ENCODE measurements at places on chromosomes 6 and 20.

DNA sequence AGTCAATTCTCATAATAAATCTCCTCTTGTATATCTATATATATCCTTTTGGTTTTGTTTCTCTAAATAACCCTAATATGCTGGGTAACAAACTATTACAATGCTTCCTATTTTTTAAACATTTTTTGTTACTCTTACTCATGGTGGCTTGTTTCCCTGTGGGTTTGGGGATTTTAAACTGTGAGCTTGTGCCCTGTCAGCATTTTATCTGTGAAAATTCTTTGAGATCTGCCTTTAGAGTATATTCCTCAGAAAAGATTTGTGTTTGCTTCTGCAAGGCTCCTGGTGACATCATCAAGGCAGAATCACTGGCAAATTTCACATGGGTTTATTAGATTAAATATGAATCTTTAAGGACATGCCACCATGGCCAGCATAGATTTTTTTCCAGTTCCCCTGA is 273.6 kb downstream of the LRFN2 start:
- no peak for DNase-seq

GRCh38 chr20:10699941-10700340 is 26.1 kb upstream of the JAG1 start:
- no peak for DNase-seq

- peak; percentile 69 for DNase-seq
Observed at GRCh38 chr6:41734666-41735426, 562 bp downstream of the TFEB start.

DNA sequence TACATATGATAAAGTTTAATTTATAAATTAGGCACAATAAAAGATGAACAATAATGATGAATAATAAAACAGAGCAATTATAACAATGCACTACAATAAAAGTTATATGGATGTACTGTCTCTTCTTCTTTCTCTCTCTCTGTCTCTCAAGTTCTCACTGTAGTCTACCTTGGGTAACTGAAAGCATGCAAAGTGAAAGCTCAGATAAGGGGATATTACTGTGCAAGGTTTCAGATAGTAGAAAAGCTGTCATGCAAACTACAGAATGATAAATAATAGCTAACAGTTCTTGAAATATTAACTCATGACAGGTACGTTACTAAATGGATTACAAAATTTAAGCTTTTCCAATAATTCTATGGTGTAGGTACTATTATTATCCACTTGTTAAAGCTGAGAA is 311.9 kb upstream of the PRDM1 start:
- no peak for DNase-seq

GRCh38 chr6:56520218-56520617 is 122.5 kb downstream of the DST start:
- DNase-seq, result no peak

DNA sequence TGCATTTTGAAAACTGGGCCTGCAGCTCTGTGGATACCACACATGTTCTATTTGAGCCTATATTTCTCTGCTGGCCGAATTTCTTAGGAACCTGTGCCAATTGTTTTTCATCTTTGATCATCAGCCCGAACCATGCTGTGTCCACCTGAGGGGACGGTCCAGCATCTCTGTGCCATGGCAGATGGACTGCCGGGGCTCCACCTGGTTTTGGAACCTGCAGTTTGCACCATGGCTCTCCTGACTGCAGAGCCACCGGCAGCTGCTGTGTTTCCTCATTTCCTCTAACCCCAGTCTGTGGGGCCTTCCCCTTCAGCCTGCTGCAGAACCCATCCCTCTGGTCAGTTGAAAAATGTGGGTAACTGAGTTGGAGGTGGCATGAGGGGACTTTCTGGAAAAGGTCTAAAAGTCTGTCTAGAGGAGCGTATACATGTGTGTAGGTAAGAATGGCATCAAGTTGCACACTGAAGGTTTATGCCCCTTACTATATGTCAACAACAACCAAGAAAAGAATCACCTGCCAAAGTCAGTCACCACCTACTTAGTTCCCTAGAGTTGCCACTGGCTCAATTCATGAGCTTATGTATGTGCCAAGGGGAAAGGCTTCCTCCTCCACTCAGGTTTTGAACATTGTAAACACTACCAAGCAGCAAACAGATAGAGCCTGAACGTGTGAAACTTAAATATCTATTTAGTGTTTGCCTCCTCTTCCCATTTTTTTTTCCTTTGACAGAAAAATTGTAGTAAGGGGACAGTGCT is 548.2 kb downstream of the PRKN start:
- no peak for DNase-seq

DNA sequence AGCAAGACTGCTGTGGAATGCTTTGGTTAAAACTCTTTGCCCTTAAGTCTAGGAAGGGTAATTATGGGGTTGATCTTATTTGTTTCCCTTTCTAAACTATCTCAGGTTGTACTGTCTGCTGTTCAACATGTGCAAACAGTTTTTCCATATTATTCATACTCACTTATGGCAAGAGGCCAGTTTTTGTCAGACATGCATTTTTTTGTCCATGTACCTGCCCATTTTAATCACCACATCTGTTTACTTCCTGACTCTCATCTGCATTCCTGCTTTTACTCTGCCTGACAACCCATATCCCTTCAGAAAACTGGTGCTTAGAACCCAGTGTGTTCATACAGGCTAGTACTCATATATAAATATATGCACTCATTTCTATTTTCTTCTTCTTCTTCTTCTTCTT is 80.3 kb downstream of the LPA start:
- DNase-seq, result no peak

DNA sequence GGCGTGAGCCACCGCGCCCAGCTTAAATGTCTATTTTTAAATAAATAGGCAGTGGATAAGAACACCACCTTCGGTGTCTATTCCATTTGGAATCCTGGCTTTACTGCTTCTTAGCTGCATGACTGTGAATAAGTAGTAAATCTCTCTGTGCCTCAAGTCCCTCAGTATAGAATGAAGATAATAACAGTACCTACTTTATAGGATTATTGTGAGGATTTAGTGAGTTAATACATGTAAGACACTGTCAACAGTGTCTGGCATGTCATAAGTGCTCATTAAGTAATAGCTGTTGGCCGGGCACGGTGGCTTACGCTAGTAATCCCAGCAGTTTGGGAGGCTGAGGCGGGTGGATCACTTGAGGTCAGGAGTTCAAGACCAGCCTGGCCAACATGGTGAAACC is 10.1 kb downstream of the TPX2 start:
- no peak for DNase-seq

GRCh38 chr6:168049277-168049676 is 29.7 kb downstream of the FRMD1 start:
- DNase-seq, result no peak

GRCh38 chr6:26197933-26198721 is 110.9 kb downstream of the HFE start:
- DNase-seq, result no peak

DNA sequence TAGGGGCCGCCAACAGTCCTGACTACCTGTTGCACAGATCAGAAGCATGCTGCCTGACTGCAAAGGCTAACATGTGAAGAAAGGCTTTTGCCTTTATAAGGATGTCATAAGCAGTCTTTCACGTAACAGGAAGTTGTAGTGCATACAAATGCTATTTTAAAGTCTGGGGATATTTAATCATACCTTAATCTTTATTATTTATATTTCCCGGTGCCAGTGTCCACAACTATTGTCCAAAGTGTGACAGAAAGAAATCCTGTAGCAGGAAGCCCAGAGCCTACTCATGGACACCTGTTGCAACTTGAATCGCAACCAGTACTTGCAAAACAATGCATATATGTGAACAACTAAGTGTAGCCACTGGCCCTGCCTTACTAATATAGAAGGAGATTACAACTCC is 235.8 kb downstream of the ALDH8A1 start:
- no peak for DNase-seq

GRCh38 chr6:84222426-84222825 is 5.0 kb downstream of the CEP162 start:
- no peak for DNase-seq

GRCh38 chr20:41137614-41138474 is 501 bp downstream of the PLCG1 start:
- DNase-seq, result peak; percentile 55

GRCh38 chr6:1726341-1726768 is 116.6 kb downstream of the FOXC1 start:
- no peak for DNase-seq

DNA sequence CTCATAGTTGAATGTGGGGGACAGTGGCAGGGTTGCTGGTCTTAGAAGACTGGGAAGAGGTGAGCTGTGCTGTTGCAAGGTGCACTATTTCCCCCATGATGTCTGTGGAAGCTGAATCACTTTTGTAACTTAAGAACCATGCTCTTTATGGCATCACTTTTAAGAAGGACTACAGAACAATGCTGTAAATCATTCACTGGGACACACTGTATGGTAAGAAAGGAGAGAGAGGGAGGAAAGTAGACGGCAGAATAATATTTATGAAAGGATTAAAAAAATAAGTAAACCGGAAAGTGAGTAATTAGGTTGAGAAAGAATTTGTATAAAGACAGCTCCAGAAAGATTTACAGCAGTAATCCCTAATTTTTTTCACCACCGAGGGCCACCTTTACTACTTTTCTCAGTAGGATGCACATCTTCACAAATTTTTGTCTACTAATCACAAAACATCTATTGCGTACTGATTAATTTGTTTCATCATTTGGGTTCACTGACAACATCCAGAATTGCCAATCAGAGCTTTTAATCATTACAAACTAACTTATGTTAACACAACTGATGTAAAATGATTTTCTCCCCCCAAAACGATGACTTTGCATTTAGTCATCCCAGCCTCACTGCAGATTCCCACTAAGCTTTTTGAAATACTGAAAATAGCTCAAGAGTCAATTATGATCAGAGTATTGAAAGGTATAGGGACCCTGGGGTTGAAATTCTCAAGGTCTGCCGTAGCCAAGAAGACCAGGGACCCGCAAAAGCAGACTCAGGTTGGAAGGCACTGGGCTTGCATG is 560.7 kb upstream of the NOX3 start:
- no peak for DNase-seq

- no peak for DNase-seq
Observed at GRCh38 chr6:73984571-73985210, 288.7 kb downstream of the CD109 start.

DNA sequence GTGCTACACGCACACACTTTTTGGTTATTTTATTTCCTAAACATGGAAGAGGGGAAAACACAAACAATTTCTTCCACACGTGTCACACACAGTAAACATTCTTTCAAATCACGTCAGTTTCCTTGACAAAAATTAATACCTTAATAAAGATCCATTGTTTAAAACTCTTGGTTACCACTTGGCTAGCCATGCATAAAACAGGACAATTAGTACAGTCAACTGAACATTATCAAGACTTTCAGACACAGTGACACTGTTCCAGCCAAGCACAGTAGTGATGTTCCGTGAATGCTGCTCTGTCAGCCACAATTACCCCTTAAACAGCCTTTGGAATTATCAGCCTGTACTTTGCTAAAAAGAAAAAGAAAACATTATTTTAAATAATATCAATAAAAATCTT is 50.8 kb downstream of the GMDS start:
- DNase-seq, result no peak

- DNase-seq, result no peak
Observed at GRCh38 chr6:10441004-10441654, 26.3 kb upstream of the TFAP2A start.

- peak; percentile 27 for DNase-seq
Observed at GRCh38 chr6:35497571-35498421, 917 bp upstream of the TEAD3 start.

GRCh38 chr6:113876695-113877094 is 19.6 kb downstream of the MARCKS start:
- no peak for DNase-seq

- no peak for DNase-seq
Observed at GRCh38 chr20:51994751-51995417, 192.6 kb upstream of the SALL4 start.

GRCh38 chr6:30500421-30501355 is 11.4 kb downstream of the HLA-E start:
- no peak for DNase-seq

DNA sequence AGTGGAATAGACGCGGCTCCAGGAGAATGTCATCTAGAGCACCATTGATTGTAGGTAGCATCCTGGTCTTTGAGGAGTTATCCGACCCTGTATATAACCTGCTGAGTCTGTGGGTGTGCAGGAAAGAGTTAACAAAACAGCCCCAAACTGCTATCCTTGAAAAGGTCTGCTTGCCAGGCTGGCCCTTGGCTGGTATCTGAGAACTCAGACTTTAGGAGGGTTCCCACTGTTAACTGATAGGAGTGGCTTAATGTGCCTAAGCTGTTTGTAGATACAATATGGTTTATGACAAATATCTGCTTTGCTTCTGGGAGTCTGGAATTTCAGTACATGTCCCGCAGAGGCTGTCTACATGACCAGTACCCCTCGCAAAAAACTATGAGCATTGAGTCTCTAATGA is 27.6 kb upstream of the MCUR1 start:
- DNase-seq, result no peak

GRCh38 chr20:4117867-4118266 is 102.5 kb upstream of the RNF24 start:
- DNase-seq, result no peak

DNA sequence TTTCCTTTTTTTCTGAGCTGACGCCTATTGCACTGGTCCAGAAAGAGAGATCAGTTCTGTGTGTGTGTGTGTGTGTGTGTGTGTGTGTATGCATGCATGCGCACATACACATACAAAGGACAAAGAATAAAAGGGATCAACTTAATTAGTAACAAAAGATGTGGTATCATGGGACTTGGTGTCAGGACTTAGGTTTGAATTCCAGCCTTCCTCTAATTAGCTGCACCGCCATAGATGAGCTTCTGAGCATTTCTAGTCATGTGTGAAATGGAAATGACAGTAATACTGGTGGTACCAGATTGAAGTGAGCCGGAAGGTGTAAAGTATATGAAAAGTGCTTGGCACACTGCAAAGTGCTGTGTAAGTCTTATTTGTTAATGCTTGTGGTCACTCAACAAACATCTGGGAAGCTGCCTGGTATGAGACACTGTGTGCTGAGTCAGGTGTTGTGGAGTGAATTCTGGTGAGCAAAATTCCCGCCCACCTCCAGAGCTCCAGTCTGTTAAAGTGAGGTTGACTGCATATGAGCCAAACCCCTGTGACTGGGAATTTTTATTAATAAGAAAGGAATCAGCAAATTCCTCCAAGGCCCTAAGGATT is 12.4 kb downstream of the DAAM2 start:
- DNase-seq, result no peak

DNA sequence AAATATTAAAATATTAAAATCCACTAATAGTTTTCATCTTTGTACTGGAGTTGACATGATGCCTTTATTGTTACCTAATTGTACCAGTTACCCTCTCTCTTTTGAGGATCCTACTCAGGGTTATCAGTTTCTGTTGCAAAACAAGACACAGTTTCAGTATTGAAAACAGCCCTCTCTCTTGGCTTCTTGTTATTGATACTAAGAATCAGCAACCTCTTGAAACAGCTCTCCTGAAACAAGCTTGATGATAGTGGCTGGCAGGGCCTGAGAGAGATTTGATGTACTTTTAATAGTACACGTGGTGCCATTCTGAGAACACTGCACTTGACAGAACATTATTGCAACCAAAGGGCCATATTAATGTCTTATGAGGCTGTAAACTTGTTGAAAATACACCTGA is 64.9 kb upstream of the MEI4 start:
- DNase-seq, result no peak

DNA sequence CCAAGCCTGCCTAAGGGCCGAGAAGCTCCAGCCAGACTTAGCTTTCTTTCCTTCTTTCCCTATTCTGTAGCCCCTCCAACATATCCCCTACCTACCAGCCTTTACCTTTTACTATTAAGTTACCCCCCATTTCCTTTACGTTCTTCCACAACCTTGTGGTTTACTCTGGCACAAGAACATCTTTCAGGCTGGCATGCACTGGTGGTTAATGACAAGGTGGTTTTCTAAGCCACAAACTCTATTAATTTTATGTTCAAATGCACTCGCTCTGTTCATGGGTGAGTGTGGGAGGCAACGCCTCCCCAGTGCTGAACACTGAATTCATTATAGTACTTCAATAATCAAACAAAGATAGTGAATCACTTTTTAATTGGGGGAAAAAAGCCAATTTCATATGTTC is 64.4 kb downstream of the TRERF1 start:
- no peak for DNase-seq

All from T-helper 9 cell (primary cell).